ENCODE measurements at places on chromosomes 2 and 18.

- no peak for DNase-seq
These were observed 23.0 kb downstream of the SCN1A start for GRCh38 chr2:166104773-166105172.

DNA sequence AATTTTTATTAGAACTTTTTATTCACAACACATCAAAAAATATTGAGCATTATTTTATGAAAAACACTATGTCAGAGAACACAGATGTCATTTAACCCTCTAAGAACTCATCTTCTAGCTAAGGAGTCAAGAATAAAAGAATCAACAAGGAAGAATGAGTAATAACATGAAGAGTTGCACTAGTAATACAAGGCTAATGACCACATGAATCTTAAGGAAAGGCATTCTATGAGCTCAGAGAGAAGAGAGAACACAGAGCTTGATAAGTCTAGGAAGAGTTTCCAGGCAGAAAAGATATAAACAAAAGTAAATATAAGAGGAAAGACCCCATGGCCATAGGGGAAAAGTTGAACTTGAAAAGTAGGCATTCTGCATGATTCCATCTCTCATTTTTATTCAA is 166.5 kb downstream of the MAIP1 start:
- no peak for DNase-seq

DNA sequence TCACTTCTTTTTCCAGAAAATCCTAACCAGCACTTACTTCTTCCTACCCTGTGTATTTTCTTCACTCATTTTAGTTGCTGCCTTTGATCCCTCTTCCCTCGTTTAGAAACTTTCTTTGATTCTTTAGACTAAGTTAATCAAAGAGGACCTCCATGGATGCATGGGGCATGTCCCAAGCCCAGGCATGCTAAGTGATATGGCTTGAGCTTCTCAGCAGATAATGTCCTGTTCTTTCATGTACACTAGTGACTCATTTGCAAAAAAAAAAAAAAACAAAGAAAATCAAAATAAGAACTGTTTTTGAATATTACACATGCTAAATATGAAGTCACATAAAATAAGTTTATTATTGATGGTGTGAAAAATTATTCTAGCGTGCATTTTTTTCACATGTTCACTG is 800.9 kb downstream of the SATB2 start:
- no peak for DNase-seq

DNA sequence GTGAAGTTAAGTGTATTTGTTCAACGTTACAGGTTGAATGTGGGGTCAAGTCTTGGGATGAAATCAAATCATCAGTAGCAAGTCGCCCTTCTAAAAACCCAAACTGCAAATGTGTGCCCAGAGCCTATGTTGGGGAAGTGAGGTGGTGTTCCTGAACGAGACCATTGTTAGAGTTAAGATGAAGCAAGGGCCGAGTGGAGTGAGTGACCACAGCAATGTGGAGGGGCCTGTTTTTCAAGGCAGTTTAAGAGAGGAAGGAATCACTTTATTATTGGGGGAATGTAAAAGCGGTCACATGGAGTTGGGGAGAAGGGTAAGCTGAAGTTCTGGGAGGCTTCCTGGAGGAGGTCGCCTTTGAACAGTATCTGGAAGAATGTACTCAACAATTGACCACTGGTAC is 68.5 kb downstream of the MYCN start:
- no peak for DNase-seq

GRCh38 chr2:127759931-127760330 is 51.0 kb downstream of the WDR33 start:
- no peak for DNase-seq

DNA sequence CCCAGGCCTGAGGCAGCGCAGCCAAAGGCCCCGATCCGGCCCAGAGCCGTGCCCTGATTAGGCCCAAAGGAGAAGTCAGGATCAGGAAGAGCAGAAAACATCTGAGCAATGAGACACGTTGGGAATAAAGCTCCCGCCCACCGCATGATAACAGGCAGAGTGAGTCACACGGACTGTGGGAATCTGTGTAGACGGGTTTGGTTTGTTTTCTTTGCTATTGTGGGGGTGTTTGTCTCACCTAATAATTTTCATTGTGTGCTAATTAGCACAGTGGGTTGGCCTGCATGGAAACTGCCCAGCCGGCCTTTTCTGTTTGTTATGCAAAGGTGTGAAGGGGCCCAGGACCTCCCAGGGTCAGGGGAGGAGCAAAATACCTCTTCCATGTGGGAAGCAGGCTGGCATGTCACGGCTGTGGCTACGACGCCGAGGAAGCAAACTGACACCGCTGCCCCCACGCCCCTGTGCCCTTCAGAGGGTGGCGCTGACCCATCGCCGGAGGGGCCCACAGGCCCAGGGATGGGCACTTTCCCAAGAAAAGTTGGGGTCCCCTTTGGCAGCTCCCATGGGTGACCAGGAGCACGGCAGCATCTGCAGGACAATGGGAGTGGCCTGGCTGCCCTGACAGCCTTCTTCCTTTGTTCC is 68.4 kb upstream of the CTDP1 start:
- no peak for DNase-seq

DNA sequence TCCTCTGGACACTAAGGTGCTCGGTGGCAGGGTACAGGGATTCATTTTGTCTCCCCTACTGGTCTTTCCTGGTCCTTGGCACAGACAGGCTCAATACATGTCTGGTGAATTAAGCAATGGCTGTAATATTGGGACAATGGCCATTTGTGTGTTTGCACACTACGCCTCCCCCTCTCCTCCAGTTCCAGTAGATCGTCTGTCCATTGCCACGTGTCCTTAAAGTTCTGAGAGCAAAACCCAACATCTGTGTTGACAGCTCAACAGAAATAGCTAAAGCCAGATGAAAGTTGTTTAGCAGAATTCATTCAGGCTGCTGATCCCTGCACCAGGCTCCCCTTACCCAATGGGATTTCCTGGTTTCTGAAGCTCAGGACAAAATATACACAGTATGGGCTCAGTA is 9.0 kb upstream of the FABP1 start:
- no peak for DNase-seq

GRCh38 chr2:11385847-11386246 is 41.4 kb upstream of the ROCK2 start:
- DNase-seq, result no peak

- no peak for DNase-seq
These were observed 1.1 kb upstream of the KCNF1 start for GRCh38 chr2:10910625-10911024.

DNA sequence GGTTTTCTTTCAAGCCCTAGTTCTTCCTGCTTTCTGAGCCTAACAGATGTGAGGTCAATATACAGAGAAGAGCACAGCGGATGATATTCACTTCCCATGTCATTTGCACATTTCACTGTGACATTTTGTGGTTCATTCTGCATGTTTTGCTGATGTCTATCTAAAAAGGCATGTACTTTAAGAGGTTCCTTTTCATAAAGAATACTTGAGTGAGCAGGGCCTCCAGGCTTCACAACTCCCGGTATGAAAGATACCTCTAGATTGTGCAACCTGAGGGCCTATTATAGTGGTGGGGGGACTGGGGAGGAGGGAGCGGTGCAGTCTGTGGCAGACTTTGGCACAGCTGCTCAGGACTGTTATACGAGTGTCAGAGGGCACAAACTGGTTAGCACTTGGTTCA is 54.6 kb downstream of the CPO start:
- DNase-seq, result no peak

DNA sequence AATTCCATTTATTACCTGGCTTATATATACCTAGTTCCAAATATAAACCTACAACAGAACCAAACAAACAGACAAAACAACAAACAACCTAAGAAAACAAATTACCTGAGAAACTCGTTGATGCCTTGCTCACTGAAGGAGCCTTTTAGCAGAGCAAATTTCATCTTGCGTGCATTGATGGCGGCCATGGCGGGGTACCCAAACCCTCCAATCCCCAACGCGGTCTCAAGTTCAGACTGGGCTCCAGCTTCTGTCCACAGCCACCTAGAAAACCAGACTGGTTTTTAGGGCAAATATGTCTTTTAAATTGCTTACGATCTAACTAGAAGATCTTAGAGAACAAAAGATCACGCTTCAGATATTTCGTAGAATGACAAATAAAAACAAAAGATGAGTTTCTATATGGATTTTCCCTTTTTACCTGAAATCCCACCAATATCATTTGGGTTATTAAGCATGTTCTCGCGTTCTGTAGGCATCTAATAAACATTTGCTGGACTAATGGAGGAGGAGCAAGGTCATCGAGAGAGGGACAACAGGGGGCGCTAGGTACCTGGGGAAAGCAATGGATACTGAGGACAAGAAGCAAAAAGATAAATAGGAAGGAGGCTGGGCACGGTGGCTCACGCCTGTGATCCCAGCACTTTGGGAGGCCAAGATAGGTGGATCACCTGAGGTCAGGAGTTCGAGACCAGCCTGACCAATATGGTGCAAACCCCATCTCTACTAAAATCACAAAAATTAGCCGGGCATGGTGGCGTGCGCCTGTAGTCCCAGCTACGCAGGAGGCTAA is 25.2 kb downstream of the PDIA6 start:
- DNase-seq, result peak; percentile 23

DNA sequence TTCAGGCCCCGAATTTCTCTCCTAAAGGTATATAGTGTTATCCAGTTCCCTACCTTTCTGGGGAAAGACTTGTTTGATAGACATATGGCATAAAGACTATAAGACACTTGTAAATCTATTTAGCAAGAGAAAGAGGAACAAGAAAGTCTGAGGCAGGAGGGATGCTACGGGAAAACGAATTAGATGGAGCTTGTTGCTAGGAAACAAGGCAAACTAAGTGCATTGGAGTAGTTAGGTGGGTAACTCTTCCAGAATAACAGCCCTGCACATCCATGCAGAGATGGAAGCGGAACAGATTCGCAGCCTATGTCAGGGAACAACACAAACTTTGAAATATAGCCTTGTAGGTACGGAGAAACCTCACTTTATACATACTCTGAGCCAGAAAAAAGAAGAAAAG is 810.3 kb upstream of the CRIM1 start:
- no peak for DNase-seq

DNA sequence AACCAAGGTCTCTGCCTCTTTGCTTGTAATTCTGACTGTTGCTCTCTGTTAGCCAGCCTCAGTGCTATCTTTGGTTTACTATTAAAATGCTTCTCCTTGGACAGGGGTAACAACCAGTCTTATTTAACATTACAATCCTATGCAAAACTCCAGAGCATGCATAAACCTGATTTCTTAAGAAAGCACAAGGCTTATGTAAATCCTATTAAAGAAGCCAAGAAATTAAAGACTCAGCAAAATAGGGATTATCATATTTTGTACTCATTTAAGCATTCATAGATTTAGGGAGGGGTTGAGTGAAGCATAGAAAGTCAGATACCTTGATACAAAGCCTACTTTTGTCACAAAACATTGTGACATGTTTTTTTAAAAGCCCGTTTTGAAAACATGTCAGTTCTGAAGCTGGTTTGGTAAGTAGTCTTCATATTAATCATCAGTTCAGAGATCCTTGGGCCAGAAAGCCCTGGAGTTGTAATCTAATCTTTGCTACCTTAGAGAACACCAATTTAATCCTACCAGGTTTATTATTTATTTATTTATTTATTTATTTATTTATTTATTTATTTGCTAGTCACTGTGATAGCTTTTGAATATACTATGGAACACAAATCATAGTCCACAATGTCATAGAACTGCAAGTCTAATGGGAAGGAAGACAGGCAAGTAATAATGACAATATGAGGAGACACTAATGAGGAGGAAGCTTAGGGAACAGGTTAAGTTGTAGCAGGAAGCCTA is 158.0 kb upstream of the HNMT start:
- no peak for DNase-seq

- DNase-seq, result no peak
These were observed 9.9 kb downstream of the SH2D6 start for GRCh38 chr2:85428343-85428881.

DNA sequence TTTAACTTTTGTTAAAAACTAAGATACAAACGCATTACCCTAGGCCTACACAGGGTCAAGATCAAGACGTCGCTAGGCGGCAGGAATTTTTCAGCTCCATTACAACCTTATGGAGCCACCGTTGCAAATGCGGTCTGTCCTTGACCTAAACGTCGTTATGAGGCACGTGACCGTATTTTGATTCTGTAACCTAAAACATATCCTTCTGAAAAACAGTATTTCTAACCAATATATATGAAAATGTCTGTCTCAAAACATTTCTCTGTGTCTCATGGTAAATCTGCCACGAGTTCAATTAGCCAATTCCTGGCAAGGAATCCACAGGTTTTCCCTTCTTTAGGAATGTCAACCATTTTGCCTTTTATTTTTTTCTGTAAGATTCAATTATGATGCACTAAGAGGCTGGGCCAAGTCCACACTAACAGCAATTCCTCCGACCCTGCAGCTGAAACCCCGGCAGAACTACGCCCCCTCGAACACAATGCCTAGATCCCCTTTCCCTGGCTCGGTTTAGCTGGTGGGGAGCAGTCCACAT is 1.7 kb downstream of the RTN4 start:
- DNase-seq, result no peak

DNA sequence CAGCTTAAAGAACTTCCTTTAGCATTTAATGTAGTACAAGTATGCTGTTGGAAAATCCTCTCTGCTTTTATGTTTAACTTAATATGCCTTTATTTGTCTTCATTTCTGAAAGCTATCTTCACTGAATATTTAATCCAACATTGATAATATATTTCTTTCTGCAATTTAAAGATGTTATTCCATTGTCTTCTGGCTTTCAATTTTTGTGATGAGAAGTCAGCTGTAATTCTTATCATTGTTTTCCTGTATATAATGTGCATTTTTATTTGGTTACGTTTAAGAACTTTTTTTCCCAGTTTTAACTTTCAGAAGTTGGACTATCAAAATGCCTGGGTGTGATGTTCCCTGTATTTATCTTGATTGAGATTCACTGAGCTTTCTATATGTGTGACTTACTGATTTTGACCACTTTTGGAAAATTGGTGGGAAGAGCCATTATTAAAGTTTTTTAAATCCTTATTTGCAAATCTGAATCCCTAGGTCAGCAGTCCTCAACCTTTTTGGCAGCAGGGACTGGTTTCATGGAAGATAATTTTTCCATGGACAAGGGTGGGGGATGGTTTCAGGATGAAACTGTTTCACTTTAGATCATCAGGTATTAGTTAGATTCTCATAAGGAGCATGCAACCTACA is 241.0 kb downstream of the TNS1 start:
- no peak for DNase-seq

- DNase-seq, result no peak
These were observed 10.8 kb downstream of the AGFG1 start for GRCh38 chr2:227482638-227483340.

GRCh38 chr2:196187898-196188458 is 16.6 kb upstream of the STK17B start:
- DNase-seq, result no peak

- DNase-seq, result no peak
These were observed 59.1 kb downstream of the ZEB2 start for GRCh38 chr2:144460727-144461307.

DNA sequence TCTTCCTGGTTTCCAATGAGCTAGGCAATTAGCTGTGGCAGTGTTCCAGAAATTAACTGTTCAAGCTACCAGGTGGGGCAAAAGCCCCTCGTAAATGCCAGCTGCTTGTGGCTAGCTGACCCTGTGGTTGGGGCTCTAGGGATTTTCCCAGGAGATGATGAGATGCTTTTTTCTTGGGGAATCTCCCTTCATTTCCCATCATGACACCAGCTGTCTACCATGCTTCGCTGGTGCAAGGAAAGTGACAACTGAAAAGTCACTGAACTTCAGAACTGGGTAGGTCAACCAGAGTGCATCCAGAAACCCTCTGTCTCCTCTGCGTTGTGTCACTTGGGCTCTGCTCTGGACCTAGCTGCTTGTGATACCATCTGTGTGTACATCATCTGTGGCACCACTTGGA is 386.5 kb upstream of the DCC start:
- no peak for DNase-seq

Data from activated CD4-positive, alpha-beta T cell treated with anti-CD3 and anti-CD28 coated beads for 4 hours (primary cell).